OCI-M1 (cell line): ENCODE measurements at places on chromosomes 1 and 21.

GRCh38 chr1:217605390-217605789 is 25.5 kb downstream of the GPATCH2 start:
- DNase-seq: no peak

DNA sequence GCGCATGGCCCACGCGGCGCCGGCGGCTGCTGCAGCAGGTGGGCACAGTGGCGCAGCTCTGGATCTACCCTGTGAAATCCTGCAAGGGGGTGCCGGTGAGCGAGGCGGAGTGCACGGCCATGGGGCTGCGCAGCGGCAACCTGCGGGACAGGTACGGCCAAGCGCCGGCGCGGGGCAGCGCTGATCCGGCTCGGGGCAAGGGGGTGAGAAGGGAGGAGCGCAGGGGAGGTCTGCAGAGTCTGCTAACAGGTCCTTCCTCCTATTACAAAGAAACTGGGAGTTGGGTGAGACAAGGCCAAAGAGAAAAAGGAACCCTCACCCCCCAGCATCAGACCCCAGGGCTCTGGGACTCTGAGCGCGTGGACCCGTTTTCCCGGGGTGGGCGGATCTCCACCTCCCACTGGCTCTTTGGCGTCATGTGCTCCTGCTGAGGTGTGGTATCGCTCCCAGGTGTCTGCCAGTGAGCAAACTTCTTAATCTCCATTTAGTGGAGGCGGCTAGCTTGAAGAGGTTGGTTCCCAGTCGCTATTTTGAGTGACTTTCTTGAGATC is 431 bp downstream of the MTARC1 start:
- DNase-seq: no peak

GRCh38 chr1:7319196-7319595 is 451.9 kb upstream of the VAMP3 start:
- no peak for DNase-seq

DNA sequence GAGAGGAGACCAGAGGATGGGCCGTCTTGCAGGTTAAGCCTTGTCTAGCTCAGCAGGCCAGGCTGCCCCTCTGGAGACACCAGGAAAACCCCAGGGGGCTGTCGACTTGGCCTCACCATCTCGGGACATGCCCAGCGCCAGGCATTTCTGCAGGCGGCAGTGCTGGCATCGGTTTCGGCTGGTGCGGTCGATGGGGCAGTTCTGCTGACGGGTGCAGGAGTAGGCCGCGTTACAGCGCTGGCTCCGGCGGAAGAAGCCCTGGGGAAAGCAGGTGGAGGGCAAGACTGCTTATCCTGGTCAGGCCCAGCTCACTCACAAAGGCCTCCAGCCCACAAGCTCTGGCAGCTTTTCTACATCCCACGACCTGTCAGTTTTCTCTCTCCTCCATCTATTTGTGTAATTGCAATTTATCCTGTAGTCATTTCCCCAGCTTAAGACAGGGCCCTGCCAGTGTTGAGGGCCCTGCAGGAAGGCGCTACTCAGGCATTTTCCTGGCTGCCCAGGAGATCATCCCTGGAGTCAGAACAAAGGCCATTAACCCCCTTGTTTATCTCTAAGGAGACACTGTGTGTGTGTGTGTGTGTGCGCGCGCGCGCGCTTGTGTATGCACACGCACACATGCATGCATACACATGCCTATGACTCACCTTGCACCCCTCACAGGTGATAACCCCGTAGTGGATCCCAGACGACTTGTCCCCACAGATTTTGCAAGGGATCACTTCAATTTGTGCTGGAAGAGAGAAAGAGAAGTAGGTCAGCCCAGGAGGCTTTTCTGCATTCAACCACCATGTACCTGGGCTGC is 11.5 kb upstream of the LINGO4 start:
- DNase-seq: no peak

- no peak for DNase-seq
Observed at GRCh38 chr1:177067752-177068410, 96.6 kb downstream of the ASTN1 start.

GRCh38 chr1:220123889-220124288 is 30.0 kb downstream of the IARS2 start:
- peak; percentile 74 for DNase-seq

DNA sequence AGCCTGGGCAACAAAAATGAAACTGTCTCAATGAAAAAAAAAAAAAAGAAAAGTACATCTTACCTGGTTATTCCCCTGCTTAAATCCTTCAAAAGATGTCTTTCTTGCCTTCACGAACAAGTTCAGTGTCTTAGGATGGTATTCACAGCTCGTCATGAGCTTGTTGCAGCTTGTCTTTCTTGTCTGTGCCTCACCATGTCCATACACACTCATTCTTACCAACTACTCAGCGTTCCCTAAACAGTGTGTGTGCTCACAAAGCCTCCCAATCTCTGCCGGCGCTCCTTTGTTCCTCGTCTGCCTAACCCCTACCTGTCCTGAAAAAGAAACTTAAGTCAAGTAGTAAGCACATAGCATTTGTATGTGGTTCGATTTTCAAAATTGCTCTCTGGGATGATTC is 31.1 kb downstream of the UBE4B start:
- no peak for DNase-seq

DNA sequence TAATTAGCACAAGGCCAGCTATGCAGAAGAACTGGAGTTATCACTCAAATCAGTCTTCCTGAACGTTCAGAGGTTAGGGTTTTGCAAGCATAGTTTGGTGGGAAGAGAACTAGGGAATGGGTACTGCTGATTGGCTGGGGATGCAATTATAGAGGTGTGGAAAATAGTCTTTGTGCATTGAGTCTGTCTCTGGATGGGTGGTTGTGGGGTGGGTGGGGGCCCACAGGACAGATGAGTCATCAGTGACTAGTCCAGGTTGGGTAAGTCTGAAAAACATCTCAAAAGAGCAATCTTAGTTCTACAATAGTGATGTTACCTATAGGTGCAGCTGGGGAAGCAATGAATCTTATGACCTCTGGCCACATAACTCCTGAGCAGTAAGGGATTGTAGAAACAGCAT is 89.7 kb upstream of the HMCN1 start:
- DNase-seq: no peak

- DNase-seq: no peak
Observed at GRCh38 chr21:24220446-24220845, 1386.8 kb downstream of the MRPL39 start.

GRCh38 chr1:55311057-55311641 is 96.0 kb upstream of the USP24 start:
- DNase-seq: no peak

GRCh38 chr1:62346886-62347285 is 27.7 kb upstream of the KANK4 start:
- DNase-seq: no peak

- DNase-seq: no peak
Observed at GRCh38 chr1:246638941-246639655, 72.8 kb downstream of the CNST start.

DNA sequence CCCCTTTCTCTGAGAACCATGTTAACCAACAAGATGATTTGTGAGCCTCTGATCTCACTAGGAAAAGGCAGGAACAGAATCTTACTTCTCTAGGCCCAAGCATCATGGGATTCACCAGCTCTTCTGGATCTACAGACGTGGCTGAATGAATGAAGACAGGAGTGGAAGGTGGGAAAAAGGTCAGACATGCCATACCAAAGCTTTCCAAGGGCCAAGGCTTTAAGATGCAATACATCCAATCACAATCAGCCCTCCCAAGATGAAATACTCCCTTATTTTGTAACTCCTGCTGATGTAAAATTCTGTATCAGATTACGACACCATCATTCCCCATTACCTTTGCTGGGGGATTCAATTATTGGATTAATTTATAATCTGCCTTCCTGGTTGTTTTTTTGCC is 80.9 kb downstream of the SSBP3 start:
- DNase-seq: no peak

GRCh38 chr1:26327956-26328362 is 10.2 kb downstream of the CD52 start:
- DNase-seq: peak; percentile 23

GRCh38 chr21:44918581-44919033 is 2.1 kb downstream of the ITGB2 start:
- DNase-seq: no peak

DNA sequence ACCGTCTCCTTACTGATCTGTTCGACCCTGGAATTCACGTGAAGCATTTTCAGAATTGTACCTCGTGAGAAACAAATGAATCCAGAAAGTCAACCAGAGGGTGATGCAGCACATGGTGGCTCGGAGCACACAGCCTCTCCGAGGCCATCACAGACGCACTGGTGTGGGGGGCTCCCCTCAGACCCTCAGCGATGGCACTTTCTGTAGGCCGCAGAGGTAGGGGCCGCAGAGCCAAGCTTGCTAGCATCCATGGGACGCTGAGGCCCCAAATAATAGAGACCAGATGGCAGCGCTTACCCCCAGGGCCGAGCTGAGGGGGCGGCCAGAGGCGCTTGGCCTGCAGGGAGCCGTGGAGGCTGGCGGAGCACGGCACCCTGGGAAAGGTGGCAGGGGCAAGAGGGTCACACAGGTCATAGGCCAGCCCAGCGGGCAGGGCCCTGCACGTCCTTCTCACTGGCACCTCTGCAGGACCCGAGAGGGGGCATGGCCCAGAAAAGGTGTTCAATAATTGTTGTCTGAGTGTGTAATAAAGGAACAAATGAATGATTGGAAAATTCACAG is 28.1 kb upstream of the COL6A2 start:
- no peak for DNase-seq

DNA sequence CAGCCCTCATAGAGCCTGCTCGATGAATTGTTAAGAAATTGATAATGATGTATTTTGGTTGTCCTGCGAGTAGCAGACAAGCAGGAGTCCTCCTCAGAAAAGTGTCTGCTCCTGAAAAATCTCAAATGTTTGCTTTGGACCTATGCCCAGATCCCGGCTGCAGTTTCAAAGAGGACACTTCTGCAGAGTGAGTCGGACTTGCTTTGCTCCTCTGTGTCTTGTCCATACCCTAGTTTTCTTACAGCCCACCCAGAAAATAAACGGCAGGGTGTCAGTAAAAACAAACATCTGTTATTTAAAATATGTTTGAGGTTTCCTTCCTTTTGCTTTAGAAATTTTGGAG is 2.8 kb downstream of the S100A10 start:
- DNase-seq: no peak

GRCh38 chr1:193730017-193730416 is 543.6 kb upstream of the B3GALT2 start:
- DNase-seq: peak; percentile 62

- peak; percentile 67 for DNase-seq
Observed at GRCh38 chr1:109198043-109198695, 15.5 kb upstream of the SARS1 start.

GRCh38 chr1:59343576-59343840 is 46.6 kb downstream of the FGGY start:
- DNase-seq: no peak

DNA sequence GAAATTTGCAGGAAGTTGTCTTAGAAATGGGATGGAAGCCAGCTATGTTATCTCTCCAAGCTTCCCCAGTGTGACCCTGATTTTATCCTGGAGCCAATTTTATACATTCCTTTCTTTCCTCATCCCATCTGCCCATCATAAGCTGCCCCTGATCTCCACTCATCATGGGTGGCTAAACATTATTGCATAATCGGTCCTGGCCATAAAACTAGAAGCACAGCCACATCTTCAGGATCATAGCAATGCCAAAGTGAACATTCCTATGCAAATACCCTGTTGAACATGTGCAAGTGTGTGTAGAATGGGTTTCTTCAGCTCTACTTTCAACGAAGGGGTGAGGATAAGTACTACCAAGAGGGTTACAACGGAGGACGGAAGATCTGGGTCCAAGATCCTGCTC is 50.6 kb upstream of the COG2 start:
- no peak for DNase-seq

DNA sequence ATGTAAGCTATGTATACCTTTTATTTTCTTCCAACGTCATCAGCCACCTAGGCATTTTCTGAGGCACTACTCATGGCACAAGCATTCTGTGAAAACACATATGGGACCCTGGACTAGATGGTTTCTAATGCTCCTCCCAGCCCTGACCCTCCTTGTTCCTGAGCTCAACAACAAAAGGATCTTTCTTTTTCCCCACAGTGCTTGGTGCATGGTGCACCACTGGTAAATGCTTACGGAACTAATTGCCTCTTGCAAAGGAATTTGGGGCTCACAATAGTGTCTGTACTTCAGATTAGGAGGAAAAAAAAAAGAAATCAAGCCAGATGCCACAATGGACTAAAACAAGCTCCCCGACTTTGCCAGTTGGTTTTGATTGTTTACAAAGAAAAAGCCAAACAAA is 390.5 kb downstream of the PLPP3 start:
- no peak for DNase-seq

DNA sequence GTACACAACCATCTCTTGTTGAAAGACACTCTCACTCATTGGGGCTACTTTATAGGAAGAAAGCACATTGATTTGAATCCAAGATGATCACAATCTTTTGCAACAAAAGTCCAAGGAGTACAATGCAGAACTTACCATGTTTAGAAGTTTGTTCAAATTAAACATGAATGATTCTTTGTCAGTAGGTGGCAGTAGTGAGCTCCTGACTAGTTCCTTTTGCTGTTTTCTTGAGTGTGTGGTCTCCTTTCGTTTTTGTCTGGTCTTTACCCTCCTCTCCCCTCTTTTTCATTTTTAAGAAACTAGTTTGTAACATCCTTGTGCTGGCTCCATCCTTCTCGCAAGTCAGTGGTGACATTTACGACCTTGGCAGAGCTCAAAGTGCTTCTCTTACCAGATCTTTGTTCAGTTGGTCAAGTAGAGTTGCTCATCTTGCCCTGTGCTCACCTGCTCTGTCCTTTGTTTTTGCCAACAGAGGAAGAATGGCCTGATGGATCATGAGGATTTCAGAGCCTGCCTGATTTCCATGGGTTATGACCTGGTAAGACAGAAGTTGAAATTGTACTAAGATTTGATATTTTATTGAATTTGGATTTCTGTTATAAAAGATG is 35.7 kb upstream of the MTR start:
- DNase-seq: peak; percentile 86

DNA sequence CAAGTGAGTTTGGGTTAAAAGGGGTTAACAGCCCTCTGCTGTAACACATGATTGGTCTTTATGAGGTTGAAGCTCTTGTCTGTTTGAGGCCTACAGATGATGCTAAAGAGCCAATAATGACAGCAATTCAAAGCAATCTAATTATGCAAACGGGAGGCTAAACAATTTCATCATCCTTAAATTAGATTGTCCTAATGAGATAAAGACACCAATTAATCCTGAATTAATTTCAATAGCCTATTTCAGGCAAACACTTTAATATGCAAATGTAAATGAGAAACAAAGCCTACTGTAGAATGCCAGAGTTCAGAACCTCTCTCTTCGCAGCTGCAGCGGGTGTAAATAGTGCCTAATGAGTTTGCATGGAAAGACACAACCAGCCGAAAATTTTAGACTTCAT is 504.7 kb upstream of the PBX1 start:
- no peak for DNase-seq

DNA sequence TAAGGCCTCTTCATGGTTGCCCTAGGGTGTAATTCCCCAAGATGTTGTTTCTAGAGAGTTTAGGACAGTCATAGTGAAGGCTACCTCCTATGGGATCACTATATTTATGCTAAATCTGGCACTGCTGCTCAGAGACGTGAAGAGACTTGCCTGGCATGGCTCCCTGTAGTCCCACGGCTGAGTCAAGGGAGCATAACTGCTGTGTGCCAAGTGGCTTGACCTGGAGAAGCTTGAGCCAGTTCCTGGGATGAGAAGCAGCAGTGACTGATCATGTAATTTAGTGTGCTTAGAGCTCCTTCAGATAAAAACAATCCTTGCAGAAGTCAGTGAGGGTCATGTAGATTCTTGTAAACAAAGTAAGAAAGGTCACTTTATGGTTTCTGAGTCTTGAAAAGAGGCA is 68.9 kb upstream of the TSPAN2 start:
- no peak for DNase-seq
